ENCODE measurements at places on chromosomes 2 and 18. TPM values are rescaled to one million over a fixed set of nuclear protein-coding genes. Genes with fewer than 3 reads are reported as not detected.
A peak's percentile ranks its signal among the peaks of the same experiment; 100 is the strongest.

GRCh38 chr2:150023044-150023443, 435.5 kb upstream of the MMADHC start:
- DNase-seq: no peak

CDK5R2 gene
- 66.1 TPM for polyA plus RNA-seq

DNA sequence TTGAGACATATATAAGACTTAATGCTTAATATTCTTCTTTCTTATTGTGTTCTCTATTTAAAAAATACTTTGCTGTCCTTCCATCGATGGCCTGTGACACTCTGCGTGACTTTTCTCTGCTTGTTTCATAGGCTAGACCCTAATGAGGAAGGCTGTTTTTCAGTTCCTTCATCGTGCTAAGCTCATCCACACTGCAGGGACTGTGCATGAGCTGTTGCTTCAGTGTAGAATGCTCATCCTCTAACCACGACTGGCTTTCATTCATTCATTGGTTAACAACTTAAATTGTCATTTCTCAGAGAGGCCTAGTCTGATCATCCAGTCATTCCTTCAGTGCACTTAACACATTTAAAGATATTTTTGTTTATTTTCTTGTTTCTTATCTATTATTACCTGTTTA, 134.4 kb downstream of the CCDC85A start:
- no peak for DNase-seq

CFAP221 gene
- 20.3 TPM for polyA plus RNA-seq

GRCh38 chr2:15031745-15032240, 399.3 kb downstream of the LRATD1 start:
- DNase-seq: no peak

DNA sequence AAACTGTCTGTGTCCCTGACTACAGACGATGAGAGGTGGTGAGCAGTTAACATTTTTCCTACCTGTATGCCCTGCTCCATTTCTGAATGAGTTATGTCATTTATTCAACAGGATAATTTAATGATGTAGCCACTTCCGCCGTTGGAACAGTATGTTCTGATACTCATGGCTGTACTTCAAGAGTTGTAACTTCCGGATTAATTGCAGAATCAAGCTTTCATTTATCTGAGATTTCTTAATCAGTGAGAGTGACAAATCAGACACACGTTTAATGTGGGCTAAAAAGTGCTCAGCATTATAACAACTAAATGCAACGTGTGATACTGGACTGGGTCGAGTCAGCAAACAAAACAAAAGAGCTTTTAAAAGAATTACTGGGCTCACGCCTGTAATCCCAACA, 107.7 kb downstream of the KCTD1 start:
- DNase-seq: no peak

GRCh38 chr2:86482034-86482433, 40.9 kb downstream of the KDM3A start:
- no peak for DNase-seq

DNA sequence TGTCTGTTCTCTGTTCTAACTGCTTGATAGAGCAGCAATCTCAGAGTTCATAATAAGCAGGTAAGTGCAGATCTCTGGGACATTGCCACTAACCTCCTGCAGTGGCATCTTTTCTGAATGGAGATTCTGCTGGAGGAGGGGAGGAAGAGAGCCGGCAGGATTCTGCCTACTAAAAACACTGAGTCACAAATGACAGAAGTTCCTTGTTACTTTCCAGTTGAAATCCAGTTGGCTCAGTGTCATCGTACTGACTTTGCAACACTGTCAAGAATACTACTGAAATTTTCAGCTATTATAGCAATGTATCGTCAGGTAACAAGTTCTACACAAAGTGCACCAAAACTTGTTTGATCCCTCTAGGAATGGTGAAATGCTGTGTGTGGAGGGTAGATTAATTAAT, 79.6 kb upstream of the ST6GAL2 start:
- DNase-seq: no peak

POTEI gene
- 0.95 TPM for polyA plus RNA-seq

DNA sequence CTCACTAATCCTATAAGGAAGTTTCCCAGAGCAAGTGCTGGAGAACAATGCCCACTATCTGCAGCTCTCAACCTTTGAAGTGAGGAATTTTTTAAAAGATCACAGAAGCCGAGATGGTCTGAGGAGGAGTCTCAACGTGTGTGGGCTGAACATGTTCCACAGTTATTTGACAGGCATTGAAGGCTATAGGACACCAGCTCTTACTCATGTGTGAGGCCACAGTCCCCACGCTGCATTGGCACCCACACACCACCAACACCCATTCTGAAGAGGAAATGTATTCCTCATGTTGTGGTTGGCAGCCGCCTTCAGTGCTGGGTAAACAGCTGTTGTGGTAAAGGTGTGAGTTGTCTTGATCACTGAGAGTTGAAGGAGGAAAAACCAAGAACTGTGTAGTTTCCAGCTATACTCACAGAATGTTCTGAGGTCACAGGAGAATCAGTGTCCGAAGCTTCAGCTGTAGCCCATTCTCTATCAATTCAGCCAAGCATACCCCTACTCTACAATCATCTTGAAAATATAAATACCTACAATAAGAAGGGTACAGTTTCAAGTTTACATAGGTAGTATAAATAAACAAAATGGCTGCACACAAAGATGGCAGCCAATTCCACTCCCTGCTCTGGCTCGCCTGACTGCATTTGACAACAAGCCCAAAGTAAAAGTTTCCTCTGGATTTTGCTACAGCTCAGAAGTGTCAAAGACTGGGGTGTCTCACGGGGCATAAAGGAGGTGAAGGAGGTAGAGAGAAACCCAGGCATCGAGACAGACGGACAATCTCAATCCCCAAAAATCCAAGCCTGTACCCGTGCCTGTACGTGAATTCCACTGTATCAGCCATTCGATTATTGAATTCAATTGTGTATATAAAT, 12.1 kb downstream of the CD226 start:
- no peak for DNase-seq

- DNase-seq: no peak
These were observed 23.7 kb downstream of the TMEM127 start for GRCh38 chr2:96241900-96242611.

GRCh38 chr2:134553657-134554056, 165.1 kb downstream of the TMEM163 start:
- DNase-seq: no peak

DNA sequence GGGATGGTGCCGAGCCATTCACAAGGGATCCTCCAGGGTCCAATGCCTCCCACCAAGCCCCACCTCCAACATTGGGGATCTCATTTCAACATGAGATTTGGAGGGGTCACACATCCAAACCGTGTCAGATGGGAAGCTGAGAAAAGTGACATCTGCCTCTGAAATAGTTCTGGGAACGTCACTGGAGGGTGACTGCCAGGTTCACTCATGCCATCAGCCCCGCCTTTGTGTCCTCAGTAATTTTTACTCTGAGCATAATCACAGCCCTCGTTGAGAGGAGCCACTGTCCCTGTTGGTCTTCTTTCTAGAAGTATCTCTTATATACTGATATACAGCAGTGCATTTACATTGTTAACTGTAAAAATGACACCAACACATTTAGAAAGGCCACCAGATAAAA, 67.4 kb downstream of the KLHL29 start:
- DNase-seq: no peak

DNA sequence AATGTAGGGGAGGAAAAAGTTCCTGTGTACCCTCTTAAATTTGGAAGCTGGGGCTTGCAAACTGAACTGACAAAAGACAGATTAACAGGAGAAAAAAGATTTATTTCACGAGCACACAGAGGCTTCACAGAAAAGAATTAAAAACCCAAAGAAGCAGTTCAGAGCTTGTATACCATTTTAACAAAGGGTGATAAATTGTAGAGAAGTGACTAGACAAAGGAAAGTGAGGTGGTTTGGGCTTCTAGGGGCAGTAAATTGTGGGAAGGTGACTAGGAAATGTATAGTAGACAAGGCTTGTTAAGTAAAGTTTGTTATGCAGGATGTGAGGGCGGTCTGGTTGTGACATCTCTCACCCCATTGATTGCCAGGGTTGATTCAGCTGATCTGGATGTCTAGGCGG, 53.5 kb upstream of the ZDBF2 start:
- DNase-seq: no peak

- DNase-seq: peak; percentile 68
These were observed 11.4 kb upstream of the PER2 start for GRCh38 chr2:238299803-238300202.

MERTK gene
- polyA plus RNA-seq: 16.8 TPM

TXNL4A gene
- polyA plus RNA-seq: 129 TPM

DNA sequence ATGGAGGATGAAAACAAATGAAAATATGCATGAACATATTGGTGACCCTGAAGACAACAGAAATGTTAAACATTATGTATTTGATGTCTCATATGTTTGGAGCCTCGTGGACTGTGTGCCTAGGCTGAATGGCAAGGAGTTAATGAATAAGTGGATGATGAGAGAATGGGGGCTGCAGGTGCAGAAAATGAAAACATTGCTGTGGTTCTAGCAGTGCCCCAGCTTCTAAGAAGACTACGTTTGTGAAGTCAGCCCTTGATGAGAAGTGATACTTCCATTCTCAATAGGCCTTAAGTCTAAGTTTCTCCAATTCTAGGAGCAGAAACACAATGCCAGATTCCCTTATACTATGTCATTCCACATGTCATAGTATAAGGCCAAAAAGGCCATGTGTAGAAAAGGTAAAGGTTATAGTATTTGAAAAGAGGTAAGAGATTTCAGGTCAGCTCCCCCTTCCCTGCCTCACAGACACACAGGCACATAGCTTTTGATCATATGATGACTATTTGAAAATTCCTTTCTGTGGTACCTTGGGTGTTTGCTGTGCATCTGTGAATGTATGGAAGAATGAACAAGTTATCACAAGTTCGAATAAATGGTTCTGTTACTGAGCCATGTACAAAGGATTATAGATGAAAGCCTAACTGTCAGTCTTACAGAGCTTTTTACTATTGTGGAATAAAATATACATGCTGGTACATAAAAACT, 280.8 kb downstream of the SETBP1 start:
- no peak for DNase-seq

DNA sequence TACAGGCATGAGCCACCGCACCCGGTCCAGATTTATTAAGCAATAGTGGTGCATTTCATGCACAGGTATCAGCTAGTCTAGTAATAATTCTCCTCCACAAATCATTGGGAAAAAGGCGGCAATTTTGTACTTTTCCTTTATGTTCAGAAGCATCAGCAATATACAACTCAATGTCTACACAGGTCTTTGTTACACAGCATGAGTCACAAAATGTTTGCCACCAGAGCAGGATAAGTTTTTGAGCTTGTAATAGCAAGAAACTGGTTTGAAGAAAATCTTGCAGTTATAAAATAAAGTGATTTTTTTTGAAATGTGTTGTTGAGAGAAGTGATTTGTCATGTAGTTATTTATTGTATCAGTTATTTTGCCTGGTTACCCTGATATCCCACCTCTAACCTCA, 4.8 kb upstream of the ITPRIPL1 start:
- DNase-seq: no peak

All from spinal cord (tissue), 10 donors.